Cortex of kidney (tissue), 1 donor: ENCODE measurements at places on chromosomes 4 and X.

DNA sequence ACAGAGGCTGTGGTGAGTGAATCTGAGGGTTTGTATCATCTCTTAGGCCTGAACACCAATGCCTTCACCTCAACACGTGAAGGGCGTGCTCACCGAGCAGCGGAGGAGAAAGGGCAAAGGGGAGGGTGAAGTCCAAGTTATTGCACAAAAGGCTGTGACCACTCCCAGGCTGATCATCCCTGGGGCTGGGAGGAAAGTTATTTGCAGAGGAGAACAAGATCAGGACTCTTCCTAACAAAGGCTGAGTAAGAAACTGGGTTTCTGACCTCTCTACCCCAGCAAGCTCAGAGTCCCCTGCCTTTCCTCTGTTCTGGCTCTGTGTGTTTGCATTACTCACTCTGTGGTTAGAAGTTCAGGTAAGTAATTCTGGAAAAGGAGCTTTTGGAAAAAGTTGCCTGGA is 366.3 kb upstream of the CXorf51A start:
- no peak for DNase-seq

- no peak for DNase-seq
These were observed 37.4 kb upstream of the IL1RAPL1 start for GRCh38 chrX:28549838-28550237.

GRCh38 chr4:2338754-2339457 is 77.0 kb upstream of the MXD4 start:
- DNase-seq = no peak

- no peak for DNase-seq
These were observed 104.0 kb upstream of the MBNL3 start for GRCh38 chrX:132592880-132593279.

- no peak for DNase-seq
These were observed 144.5 kb downstream of the NPNT start for GRCh38 chr4:106039796-106040195.

DNA sequence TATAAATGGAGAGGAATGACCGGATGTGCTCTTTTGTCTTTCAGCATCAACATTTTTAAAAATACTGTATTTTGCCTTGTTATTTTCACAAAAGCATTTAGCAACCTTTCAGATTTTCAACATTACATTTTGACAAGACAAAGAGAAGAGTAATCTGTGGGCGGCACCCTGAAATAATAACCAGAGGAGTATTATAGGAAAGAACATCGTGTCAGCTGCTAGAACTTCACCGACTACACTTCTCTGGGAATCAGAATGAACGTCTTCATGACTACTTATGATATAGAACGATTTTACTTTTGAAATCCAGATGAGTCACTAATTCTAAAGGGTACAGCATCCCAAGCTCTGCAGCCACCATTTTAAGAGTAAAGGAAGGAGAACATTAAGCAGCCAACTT is 531.5 kb upstream of the FRG1 start:
- no peak for DNase-seq

DNA sequence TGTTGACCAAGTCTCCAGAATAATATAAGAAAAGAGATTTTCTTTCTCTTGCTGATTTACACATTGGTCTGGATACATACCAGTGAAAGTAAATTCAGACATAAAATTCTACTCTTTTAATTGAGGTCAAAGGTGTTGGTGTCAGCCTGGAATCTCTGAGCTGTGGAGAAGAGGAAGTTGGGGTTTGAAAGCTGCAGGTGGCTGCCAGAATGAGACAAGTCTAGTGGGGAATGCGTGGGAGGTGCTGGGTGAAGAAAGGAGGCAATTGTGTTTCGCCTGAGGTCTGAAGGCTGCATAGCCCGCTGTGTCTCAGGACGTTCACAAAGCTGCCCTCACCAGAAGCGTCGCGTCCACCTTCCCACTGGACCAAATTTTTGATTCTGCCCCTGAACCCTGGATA is 31.2 kb downstream of the PHEX start:
- DNase-seq = no peak

GRCh38 chr4:48331577-48332330 is 9.6 kb upstream of the SLAIN2 start:
- DNase-seq = no peak

DNA sequence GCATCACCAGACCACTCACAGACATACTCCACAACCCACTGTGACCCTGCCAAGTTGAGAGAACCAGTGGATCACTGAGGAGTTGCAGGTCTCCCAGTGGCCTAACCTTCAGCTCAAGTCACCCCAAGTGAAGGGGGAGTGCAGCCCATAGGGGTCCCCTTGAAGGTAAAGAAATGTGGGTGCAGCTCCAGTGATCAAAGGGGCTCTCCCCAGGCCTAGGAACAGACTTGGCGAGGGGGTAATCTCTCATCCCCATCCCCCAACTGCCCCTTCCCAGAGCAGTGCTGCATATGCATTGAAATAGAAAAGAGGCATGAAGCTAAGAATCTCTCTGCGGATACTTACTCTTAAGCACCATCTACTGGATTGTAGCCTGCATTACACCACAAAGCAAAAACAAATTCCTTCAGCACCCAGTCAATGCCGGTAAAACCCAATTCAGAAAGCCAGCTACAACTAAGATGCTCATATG is 27.0 kb downstream of the MAGEE1 start:
- no peak for DNase-seq

- DNase-seq = no peak
These were observed 219.7 kb upstream of the ETNPPL start for GRCh38 chr4:108982402-108983185.

- no peak for DNase-seq
These were observed 355.0 kb downstream of the PPP1R2C start for GRCh38 chrX:42422961-42423360.

GRCh38 chr4:181877329-181877848 is 365.8 kb upstream of the TENM3 start:
- DNase-seq = no peak

GRCh38 chrX:124504111-124504983 is 158.0 kb downstream of the SH2D1A start:
- no peak for DNase-seq

- no peak for DNase-seq
These were observed 210.6 kb upstream of the FAT1 start for GRCh38 chr4:186934244-186934643.

GRCh38 chr4:118367872-118368271 is 15.1 kb upstream of the PRSS12 start:
- DNase-seq = no peak

GRCh38 chr4:96260064-96260682 is 420.3 kb downstream of the PDHA2 start:
- DNase-seq = no peak

DNA sequence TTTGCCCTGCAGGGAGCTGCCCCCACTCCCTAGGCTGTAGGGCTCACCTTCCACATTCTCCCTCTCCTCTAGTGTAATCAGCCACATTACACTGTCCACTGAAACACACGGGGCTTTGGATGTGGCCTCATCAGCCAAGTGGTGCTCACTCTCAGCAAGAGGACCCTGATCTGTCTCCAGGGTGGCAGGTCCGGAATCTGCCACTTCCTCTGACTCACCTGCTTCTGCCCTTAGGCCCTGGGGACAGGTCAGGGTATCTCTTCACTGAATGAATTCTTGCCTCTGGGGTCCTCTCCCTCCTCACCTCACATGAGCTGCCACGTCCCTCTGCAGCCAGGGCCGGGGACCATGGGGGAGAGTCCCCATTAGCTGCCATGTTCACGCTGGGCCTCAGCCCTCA is 15.9 kb downstream of the ZNF41 start:
- no peak for DNase-seq

GRCh38 chr4:25058796-25059195 is 28.1 kb upstream of the LGI2 start:
- DNase-seq = no peak

DNA sequence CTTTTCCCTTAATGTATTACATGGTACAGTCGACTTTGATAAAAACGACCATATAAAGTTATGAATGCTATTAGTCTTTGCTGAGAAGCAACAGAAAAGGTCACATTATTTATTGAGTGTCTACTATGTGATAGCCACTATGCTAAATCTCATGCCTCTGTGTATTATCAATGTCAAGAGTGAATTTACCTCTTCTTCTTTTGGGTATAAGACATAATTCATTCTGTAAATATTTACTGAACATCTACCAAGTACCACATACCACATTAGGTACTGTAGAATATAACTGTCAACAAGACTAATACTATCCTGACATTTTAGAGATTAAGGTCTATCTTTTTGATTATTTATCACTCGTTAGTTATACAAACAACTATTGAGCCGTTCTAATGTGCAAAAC is 268.7 kb upstream of the FTHL17 start:
- DNase-seq = no peak

DNA sequence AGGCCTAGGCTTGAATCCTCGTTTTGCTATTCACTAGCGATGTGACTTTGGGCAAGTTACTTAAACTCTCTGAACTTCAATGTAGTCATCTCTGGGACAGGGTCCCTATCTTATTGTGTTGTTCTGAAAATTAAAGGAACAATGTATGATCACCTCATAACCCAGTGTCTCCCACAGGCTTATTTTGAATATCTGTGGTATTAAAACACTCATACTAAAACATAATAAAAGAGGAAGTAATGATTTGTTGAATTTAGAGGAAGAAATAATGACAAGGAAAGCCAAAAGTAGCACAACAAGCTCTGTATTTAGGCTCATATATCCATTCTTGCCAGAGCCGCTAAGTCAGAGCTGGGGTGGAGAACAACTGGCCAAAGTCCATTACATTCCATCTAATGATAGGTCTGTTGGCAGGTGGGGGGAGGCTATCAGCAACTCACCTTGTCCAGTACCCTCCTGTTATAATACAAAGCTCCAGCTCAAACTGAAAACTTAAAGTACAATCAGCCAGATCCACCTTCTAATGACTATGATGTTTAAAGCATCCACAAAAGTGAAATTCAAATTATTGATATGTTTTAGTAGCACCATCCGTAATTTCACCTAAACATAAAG is 64.5 kb upstream of the LSM6 start:
- no peak for DNase-seq

- no peak for DNase-seq
These were observed 8.0 kb upstream of the CRMP1 start for GRCh38 chr4:5900844-5901243.

- no peak for DNase-seq
These were observed 2340.7 kb downstream of the PCDH7 start for GRCh38 chr4:33060674-33061542.

DNA sequence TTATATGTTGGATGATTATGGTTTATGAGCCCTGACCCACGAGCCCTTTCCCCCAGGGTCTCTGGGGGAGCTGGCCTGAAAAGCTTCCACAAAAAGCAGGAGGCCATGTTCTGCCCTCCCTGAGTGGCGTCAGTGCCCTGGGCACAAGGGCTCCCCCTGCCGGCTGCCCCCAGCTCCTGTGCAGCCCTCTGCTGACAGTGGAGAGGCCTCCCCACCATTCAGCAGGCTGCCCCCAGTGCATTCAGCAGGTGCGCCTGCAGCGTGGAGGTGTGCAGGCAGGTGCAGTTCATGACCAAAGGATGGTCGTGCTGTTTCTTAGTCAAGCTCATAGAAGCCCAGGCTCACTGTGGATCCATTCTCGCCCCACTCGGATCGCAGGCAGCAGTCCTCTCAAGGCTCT is 12.5 kb upstream of the S100P start:
- no peak for DNase-seq

DNA sequence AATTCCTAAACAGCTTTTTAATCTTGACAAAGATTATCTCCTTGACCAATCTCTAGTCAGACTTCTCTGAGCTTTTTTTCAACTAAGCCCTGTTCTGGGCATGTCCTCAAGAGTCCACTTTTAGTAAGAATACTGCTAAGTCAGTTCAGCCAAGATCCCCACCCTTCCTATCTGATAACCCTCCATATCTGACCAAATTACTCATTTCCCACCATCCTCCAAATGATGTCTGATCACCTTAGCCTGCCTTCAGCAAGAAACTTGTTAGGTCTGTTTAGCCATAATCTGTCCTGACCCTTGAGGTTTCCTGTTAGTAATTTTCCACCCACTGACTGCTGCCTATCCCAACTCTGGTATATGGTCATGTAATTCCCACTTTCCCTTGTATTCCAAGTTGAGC is 65.2 kb downstream of the FAM13A start:
- DNase-seq = no peak

DNA sequence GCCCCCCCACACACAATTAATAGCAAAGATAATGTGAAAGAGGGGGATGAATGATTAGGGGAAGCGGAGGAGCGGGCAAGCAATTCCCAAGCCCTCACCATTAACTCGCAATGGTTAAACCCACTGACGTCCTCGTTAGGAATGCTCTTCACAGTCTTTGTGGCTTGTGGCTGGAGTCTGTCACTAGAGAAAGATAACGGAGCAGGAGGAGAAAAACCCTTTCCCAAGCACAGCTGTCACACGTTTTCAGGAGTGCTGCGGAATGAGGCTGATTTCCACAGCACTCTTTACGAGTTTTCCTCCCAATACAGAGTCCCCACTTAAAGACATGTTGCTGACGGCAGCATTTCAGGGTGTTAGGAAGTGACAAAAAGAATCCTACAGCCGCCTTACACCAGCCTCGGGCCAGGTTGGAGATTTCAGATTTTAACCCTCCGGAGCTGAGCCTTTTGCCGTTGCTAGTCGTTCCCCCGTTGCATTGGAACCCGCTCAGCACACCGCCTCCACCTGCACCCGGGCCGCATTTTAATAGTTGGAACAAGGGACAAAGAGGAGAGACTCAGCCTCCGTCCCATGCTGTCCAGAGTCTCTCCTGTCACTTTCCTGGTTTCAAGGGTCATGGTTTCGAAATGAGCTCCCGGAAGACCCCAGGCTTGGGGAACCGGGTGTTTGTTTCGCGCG is 92.2 kb downstream of the GEMIN8 start:
- DNase-seq = no peak

- DNase-seq = no peak
These were observed 36.0 kb upstream of the SMARCAD1 start for GRCh38 chr4:94171616-94172015.

- DNase-seq = no peak
These were observed 91.2 kb downstream of the ADRA2C start for GRCh38 chr4:3857269-3857926.

DNA sequence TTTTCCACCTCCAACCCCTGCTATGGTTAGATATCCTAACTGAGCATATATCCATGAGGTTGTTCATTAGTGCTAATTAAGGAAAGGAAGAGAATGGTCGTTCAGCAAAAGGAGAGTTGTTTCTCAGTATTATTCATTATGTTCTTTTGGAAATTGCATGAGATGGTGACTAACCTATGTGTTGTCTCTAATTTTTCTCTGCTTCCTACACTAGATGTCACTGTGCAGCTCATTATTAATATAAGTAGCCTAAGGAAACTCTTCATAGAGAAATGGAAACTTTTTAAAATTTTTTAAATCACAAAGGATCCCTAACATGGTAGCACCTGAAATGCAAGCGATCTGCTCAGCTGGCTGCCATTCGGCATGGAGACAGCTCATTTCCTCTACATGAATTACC is 67.7 kb upstream of the FAM9A start:
- DNase-seq = no peak

GRCh38 chr4:20615486-20616260 is 84.6 kb upstream of the PACRGL start:
- no peak for DNase-seq

- no peak for DNase-seq
These were observed 349.7 kb upstream of the GALNT7 start for GRCh38 chr4:172818901-172819300.

GRCh38 chr4:42262701-42263490 is 110.4 kb upstream of the BEND4 start:
- DNase-seq = no peak

- DNase-seq = no peak
These were observed 36.1 kb upstream of the DOCK11 start for GRCh38 chrX:118459494-118459893.

- DNase-seq = no peak
These were observed 74.3 kb downstream of the FRAS1 start for GRCh38 chr4:78131403-78131802.

- no peak for DNase-seq
These were observed 91.1 kb downstream of the PPP3CA start for GRCh38 chr4:101256222-101256621.

- no peak for DNase-seq
These were observed 33.8 kb downstream of the PNMA5 start for GRCh38 chrX:152960115-152960514.
